ENCODE measurements at places on chromosomes 2 and 18.

GRCh38 chr2:186031229-186031628, 292.6 kb downstream of the FSIP2 start:
- no peak for DNase-seq

DNA sequence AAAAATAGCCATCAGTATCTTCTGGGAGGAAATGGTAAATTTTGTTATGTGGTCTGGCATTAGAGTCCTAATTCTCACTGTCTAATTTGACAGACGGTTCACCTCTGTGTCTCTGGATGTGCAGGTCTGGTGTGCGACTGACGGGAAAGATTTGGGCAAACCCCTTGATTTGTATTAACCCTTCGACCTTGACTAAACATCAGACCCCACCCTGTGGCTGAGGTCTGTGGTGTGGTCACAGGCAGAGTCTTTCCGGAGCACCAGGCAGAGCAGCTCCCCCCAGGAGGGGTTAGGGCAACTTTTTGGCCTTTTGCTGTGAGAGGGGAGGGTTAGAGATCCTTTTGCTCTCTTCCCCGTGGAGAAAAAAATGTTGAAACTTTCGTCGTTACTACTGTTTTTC, 6.4 kb downstream of the TWIST2 start:
- no peak for DNase-seq

DNA sequence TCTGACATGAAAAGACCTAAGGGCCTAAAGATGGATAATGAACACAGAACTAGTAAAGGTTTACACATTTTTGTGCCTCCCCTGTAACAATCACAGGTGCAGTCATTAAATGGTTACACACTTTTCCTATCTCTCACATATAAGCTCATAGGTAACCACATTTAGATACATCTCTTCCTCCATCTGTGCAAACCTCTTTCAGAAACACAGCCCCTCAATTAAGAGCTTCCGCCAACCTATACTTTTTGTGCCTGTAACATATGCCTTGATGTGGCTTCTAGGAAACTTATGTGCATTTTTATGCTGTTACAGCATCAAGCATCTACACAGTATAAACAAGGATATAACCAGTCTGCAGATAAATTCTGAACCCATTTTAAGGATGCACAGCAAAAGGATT, 643.3 kb downstream of the BCL11A start:
- no peak for DNase-seq

- DNase-seq, result no peak
Measured at GRCh38 chr2:1864301-1864980, 120.1 kb upstream of the PXDN start.

DNA sequence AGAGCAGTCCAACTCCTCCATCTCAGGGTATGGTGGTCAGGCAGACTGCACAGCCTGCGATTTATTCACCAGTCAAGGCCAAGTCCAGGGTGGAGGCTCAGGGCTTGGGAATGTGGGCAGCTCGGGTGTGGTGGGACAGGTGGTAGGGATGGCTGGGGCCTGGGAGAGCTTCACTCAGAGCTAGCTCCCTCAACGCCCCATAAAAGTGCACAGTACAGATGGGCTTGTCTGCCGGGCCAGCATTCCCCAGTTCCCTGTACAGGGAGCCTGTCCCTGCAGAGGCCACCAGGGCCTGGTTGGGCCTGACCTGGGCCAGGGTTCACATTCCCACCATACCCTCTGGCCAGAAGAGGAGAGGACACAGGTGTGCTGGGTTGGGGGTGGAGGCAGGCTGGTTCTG, 49.2 kb upstream of the OTOS start:
- no peak for DNase-seq

GRCh38 chr2:187495324-187495723, 47.3 kb upstream of the CALCRL start:
- DNase-seq, result no peak

GRCh38 chr2:1623906-1624445, 120.3 kb downstream of the PXDN start:
- no peak for DNase-seq

GRCh38 chr2:43314299-43314927, 88.0 kb upstream of the ZFP36L2 start:
- DNase-seq, result no peak

DNA sequence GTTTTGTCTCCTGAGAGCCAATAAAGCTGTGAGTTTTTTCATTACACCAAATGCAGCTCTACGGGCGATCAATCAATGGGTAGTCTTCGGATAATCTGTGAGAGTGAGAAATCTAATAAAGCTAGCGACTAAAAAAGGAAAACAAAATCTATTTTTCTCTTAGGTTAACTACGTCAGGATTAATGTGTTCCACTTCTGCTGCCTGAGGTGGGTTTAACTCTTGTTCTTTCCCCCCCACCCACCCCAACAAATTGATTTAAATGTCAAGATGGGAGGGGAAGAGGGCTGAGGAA, 63.0 kb upstream of the PSMD14 start:
- DNase-seq, result no peak

DNA sequence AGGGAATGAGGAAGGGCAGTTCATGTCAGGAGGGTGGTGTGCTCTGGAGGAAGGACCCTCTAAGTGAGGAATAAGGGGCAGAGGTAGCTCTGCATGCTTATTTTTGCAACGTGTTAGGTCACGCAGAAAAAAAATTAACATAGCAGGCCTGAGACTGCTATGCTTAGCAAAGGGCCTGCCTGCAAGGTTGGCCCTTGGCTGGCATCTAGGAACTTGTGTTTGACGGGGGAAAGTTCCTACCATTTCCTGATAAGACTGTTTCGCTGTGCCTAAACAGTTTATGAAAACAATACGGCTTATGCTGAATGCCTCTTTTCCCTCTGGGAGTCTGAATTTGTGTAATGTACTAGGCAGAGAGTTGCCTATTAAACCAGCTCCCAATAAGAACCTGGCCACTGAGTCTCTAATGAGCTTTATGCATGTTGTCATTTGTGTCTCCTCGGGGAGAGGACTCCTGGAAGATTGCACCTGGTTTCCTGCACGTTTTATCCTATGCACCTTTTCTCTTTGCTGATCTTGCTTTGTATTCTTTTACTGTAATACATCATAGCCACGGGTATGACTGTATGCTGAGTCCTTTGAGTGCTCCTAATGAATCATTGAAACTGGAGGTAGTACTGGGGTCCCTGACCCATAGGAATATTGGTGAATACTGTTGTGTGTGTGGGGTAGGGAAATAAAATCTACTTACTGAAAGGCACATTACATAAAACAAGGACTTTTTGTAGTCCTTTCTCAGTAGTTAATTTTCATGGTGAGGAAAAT, 169.0 kb downstream of the PRPF40A start:
- no peak for DNase-seq

GRCh38 chr2:113218283-113219091, 44.7 kb downstream of the PSD4 start:
- no peak for DNase-seq

DNA sequence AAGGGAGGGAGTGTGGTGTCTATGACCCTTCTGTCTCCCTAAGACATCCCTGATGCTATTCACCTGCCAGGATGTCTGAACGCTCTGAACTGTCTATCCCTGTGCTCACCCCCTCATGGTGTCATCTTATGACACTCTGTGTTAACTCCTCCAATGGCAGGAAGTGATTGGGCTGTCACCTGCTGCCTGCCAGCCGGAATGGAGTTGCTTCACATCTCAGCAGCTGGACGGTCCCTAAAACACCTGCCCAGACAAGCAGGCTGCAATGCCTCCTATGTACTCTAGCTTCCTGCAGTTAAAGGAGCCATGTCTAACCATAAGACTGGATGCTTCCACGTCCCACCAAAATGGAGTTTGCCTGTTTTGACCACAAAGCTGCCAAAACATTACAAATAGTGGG, 99.9 kb downstream of the CPO start:
- no peak for DNase-seq

DNA sequence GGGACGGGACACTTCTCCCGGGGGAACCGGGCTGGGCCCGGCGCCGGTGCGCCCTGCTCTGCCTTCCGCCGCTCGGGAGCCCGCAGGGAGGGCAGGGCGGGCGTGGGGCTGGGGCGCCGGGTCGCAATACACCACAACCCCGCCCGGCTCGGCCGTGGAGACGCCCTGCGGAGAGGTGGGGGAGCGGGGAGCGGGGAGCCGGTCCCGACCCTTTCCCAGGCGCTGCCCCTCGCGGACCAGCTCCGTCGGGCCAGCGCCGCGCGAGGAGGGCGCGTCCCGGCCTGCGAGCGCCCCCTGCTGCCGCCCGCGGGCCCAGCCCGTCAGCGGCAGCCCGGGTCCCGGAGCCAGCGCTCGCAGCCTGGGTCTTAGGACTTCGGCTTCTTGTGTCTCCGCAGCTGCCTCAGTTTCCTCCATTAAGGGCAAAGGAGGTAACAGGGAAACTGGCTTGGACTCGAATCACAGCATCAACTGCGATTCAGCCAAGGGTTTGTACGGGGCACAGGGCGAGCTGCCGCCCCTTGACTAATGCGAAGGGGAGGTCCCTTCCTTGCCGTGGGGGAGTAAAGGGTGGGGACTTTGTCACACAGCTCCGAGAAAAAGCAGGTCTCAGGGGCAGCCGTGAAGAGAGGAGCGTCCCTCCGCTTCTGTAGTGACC, 635 bp upstream of the ADRA2B start:
- DNase-seq, result no peak

DNA sequence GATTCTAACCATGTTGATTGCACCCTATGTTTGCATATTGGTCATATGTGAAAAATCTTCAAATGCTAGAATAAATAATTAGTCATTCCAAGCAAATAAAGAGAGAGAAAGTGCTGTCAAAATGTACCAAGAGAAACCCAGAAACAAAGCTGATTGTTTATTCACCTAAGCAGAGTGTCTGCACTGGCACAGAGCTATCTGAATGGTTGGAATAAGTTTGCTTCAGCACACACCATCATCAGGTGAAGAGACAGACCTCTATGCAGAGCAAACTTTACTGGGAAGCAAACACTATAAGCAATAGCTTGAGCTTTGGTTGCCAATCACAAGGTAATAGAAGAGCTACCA, 25.4 kb downstream of the DSG4 start:
- DNase-seq, result no peak

DNA sequence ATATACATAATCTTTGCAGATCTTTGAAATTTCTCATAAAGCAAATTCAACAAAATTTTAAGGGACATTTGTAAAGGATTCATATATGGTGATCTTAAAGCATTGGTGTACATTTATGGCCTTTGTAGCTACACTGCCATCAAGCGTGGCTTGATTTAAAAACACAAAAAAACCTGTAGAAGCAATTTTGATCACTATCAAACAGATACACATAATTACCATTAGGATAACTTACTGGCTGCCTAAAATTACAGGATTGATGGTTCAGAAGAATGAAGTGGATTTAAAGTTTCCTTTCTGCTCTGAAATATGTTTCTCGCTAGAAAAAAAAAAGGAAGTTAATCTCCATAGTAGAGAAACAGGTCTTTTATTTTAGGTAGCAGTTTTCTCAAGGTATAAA, 31.4 kb downstream of the MAPRE2 start:
- DNase-seq, result no peak

DNA sequence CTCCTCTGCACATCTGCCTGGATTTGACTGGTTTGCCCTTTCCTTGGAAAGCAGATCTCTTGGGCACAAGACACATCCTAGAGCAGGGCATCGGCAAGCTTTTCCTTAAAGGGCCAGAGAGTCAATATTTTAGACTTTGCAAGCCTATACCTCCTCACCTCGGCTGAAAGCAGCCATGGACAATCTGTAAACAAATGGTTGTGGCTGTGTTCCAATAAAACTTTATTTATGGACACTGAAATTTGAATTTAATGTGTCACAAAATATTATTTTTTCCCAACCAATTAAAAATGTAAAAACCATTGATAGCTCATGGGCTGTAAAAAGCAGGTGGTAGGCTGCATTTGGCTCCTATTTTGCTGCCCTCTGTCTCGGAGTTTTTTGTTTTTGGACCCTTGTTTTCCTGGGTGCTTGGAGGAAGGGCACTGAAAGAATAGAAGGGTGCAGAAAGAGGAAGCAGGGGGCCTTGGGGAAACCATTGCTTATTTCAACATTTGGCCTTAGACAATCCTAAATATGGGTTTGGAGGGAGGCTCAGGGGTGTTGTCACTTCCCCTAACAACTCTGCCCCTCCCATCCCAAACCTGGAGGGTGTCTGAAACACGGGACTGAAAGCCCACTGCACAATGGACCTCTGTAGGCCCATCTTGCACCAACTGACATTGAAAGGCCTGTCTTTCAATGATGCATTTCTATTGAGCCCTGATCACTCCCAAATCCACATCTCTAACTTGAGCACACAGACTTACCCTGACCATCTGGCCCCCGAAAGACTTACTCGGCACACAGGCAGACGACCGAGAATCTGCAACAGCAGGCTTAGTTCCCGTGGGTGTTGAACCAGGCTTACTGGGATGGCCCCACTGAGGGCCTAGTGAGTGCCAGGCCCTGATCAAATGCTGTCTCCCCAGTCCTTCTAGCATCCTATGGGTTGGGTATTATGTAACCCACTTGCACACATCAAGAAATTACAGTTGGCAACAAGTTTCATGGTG, 7.1 kb upstream of the ZFP36L2 start:
- DNase-seq, result no peak

- DNase-seq, result no peak
Measured at GRCh38 chr2:191020742-191021381, 6.9 kb upstream of the STAT1 start.

DNA sequence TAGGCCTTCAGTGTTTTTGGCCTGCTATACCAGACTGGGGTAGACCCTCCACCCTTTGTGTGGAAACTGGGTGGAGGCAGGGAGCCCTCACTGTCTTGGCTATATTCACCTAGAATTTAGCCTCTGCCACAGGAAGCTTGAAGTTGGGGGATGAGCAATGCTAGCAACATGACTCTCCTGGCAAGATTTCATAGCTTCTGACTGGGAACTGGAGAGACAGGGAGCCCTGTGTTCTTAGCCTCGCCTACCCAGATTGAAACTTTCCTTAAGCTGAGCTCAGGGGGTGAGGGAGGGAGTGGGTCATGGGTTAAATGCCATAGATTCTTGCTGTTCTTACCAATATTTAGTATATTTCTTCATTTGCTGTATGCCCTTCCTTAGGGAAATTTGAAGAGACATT, 46.8 kb upstream of the FAM98A start:
- DNase-seq, result no peak

GRCh38 chr2:150570712-150571111, 83.2 kb upstream of the RND3 start:
- no peak for DNase-seq

- DNase-seq, result no peak
Measured at GRCh38 chr2:158923180-158923594, 45.3 kb upstream of the TANC1 start.

GRCh38 chr2:237631007-237631785, 3.8 kb downstream of the LRRFIP1 start:
- DNase-seq, result no peak

- DNase-seq, result no peak
Measured at GRCh38 chr2:235398321-235398720, 95.5 kb upstream of the AGAP1 start.

DNA sequence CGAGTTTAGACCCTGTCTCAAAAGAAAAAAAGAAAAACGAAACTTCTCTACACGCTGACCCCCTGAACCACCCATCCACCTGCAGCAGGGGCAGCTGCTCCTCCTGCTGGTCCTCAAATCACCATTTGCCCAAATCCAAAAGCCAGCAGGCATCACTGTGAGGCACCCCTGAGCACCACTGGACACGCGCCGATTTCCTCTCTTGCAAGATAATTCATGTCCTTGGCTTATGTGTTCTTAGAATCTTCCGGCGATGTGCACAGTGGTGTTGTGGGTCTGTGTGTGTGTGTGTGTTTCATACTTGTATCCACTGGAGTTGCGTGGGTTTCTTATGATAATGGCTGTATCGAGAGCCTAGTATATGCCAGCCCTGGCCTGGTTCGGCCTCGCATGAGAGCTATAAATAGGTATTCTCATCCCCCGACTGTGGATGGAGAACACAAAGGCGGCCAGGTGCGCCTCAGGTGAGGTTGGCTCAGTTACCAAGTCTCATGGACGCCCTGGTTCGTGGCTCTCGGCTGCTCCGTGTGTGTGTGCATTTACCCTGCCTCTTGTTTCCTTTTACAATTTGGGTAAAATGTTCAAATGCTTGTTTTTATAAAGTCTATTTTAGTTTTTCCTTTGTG, 235.5 kb downstream of the HDAC4 start:
- no peak for DNase-seq
